Pulmonary artery endothelial cell (primary cell): ENCODE measurements at places on chromosomes 5 and 9. TPM values are rescaled to one million over a fixed set of nuclear protein-coding genes. Genes with fewer than 3 reads are reported as not detected.
A peak's percentile ranks its signal among the peaks of the same experiment; 100 is the strongest.

OR1J1 gene
- not detected in 2 replicates for total RNA-seq

FGF18 gene
- 0.07 TPM in 1 of 2 replicates, not detected in the other for total RNA-seq

ARAP3 gene
- total RNA-seq: 33.8 and 43.1 TPM in 2 replicates

PTPN3 gene
- total RNA-seq: 0.39 and 1.1 TPM in 2 replicates

IFNB1 gene
- not detected in 2 replicates for total RNA-seq

IL31RA gene
- 0.21 and 0.73 TPM in 2 replicates for total RNA-seq

CA9 gene
- 0.40 TPM in 1 of 2 replicates, not detected in the other for total RNA-seq

PCDHGA12 gene
- total RNA-seq: 5.1 and 8.7 TPM in 2 replicates

C9orf85 gene
- total RNA-seq: 8.8 and 11.3 TPM in 2 replicates

GRCh38 chr9:128792134-128792533, 5.1 kb downstream of the TBC1D13 start:
- no peak for DNase-seq

DNA sequence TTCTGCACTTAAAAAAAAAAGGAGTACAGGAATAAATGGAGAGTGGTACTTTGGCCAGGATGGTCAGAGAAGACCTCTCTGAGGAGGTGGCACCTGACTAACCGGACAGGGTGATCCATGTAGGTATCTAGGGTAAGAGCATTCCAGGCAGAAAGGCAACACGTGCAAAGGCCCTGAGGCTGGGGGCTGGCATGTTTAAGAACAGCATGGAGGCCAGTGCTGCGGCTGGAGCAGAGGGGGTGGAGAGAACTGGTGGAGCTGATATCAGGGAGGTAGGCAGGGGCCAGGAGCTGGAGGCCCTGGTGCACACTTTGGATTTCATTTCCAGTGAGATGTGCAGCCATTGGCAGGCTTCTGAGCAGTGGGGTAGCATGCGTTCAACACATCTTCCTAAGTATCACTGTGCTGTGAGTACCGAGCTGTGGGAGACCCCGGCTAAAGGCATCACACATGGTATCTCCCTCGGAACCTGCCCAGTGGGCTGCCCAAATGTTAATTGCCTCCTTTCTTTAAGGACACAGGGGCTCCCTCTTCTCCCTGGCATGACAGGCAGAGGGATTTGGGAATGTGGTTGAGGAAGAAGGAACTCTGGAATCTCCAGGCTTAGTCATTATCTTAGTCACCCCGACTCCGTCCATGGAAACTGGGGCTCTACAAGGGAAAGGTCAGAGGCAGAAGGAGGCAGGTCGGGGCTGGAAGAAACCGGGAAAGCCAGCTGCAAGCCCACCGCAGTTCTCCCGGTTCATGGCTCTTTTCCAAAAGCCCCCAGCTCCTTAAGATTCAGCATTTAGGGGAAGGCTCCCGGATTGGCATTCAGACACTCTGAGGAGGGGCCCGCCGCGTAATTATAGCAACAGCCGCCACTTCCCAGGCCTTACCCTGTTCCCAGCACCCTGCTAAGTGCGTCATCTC, 18.6 kb downstream of the SLC6A7 start:
- DNase-seq: no peak

- DNase-seq: no peak
These were observed 30.1 kb downstream of the NIPSNAP3B start for GRCh38 chr9:104794070-104794469.

GRCh38 chr9:35076848-35077247, 2.9 kb downstream of the FANCG start:
- DNase-seq: no peak

DNA sequence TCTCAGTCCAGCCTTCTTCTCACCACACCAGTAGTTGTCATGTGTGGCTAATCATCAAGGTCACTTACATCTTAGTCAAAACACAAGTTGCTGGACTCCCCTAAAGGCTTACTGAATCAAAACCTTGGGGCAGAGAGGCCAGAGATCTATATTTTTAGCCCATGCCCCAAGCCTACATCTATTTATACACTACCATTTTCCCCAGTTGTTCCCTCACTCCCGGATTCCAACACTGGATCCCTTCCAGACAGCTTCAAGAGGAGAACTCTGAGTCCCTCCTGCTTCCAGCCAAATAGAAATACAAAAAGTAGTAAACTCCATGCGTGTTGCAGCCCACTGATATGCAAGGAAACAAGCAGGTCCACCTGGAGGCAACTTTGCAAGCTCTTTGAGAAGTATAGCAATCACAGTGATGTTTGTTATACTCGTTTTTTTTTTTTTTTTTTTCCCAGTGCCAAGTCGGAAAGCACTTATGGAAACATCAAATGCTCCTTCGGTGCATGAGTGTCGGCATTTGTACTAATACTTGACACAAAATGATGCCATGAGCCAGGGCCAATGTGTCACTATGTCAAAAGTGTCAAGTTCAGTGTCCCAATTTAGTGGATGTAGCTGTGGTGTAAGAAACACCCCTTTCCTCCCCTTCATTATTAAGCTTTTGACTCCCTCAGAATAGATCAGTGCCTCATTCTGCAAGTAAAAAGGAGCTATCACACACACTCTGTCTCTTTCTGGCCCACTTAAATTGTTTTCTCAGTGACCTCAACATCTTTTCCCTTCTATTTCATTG, 594.2 kb upstream of the SGCD start:
- no peak for DNase-seq

DNA sequence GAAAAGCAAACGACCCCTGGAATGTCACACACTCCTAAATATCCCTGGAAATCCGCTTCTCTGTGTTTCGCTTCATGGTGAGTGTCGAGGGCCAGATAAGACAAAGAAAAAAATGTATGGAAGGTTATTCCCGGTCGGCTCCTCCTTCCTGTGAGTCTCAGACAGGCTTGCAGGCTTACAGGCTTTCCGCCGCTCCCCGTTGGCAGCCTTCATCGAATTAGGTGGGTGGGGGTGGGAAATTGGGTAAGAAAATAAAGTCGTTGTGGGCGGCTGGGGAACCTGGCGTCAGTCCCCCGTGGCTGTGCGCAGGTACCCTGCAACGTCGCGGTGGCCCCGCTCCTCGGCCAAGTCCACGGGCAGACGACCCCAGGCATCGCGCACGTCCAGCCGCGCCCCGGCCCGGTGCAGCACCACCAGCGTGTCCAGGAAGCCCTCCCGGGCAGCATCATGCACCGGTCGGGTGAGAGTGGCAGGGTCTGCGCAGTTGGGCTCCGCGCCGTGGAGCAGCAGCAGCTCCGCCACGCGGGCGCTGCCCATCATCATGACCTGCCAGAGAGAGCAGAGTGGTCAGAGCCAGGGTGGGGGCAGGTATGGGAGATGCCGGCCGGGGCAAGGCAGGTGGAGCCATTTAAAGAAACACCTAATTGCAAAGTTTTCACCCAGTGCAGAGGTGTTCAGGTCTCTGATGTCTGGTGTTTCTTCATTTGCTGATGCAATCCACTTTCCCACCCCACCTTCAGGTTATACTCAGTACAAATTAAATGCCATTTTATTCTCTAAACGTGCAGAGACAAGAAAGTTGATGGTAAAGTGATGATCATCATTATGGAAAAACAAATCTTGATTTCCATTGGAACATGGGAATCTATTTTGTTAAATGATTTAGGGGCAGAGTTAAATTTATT, 3.2 kb downstream of the CDKN2B start:
- no peak for DNase-seq

DNA sequence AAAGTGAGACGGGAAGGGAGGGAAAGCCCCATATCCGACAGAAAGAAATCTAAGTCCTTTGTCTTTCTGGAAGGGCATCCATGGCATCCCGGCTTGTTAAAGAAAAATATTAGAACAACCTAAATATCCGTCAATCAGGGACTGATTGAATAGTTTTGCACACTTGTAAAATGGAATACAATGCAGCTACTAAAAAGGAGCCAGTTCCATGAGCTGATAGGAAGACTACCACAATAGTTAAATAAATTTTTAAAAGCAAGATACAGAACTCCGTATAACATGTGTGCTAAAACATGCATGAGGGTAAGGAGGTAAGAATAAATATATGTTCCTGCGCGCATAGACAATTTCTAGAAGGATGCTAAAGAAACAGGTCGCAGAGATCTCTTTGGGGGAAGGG, 12.8 kb upstream of the GNPDA1 start:
- no peak for DNase-seq

- no peak for DNase-seq
These were observed 53.6 kb upstream of the POU5F2 start for GRCh38 chr5:93794954-93795353.

- DNase-seq: peak; percentile 3
These were observed 617.4 kb downstream of the SLCO4C1 start for GRCh38 chr5:101678481-101679193.

GRCh38 chr5:135569755-135570452, 8.9 kb downstream of the CXCL14 start:
- peak; percentile 8 for DNase-seq

DNA sequence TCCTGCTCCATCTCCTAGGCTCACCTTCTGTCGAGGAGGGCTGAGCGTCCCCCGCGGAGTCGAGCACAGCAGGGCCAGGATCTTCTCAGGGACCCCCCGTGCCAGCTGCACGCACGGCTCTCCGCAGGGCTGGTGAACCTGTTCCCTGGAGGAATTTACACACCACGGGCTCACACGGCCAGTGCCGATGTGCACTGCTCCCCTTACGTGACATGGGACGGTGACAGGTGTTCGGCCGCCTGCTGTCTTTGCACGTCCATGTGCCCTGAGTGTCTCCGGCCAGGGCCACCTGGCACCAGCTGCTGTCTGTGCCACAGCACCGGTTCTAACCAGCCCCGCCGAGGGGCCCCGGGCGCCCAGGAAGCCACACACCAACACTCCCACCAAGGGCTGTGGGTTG, 8.7 kb upstream of the AGPAT2 start:
- DNase-seq: no peak

- DNase-seq: peak; percentile 56
These were observed 57.6 kb downstream of the ANKRD55 start for GRCh38 chr5:56175488-56175887.

DNA sequence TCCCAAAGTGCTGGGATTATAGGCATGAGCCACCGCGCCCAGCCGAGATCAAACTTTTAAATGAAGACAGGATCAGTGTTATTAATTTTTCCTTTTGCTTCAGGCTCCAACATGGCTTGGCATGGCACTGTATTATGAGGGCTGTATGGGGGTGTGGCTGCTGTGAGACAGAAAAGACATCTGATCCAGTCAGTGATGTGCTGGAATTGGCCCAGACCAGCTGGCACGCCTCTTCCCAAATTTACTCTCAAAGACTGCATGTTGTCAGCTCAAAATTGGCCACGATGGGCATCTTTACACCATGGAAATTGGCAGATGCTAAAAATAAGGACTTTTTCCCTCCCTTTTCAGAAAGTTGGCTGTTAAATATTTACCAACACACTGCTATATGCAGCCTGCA, 12.1 kb upstream of the COL27A1 start:
- no peak for DNase-seq

- DNase-seq: no peak
These were observed 99.3 kb upstream of the NIPBL start for GRCh38 chr5:36777105-36777757.
